Dermis blood vessel endothelial cell (primary cell): ENCODE measurements at places on chromosomes 5 and 9.

DNA sequence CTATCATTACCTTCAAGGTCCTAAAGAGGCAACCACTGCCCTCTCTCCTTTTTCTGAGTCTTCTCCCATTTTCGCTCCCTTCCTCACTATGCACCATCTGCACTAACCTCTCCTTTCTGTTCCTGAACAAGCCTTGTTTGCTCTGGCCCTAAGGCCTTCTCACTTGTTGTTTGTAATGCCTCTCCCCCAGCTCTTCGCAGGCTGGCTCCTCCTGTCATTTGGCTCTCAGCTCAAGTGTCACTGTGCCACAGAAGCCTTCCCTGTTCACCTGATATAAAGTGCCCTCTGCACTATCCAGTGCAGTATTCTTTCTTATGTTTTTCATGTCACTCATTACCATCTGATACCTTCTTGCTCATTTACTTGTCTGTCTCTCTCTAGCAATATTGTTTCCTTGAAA lies 303.7 kb downstream of the KCNN2 start:
- DNase-seq, result no peak

GRCh38 chr5:1734271-1734907 lies 65.2 kb downstream of the MRPL36 start:
- no peak for DNase-seq

DNA sequence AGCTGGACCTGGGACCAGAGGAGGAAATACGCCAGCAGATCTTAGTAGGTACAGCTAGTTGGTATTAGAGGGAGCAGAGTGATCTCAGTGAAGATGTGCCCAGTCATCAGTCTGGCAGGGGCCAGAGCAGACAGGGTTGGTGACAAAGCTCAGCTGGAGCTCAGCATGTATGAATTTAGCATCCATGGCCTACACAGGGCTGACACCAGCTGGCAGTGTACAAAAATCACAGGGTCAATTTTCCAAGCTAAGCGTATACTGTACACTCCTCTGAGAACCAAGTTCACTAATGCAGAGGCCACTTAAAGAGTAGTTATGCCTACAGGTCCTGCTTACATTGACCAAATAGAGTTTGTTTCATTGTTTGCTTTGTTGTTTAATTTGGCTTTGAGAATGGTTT lies 146.6 kb downstream of the SLC24A2 start:
- no peak for DNase-seq

- DNase-seq, result no peak
Measured at GRCh38 chr9:20786807-20787206, 102.7 kb downstream of the FOCAD start.

DNA sequence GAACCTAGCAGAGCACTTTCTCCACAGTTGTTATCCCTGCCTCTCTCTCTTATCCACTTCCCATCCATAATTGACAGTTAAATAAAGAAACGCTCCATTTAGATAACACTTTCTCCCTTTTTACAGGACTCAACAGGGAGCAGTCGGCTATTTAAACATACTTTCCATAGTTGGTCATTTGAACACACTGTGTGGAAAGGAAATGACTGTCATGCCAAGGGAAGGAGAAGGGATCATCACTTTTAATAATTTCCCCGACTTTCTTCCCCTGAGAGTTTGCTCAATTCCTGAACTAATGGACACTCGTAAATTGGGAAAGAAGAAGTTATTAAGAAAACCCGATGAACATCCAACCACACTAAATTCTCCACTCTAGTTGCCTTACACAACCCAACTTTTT lies 400.8 kb upstream of the PTGER4 start:
- DNase-seq, result peak; percentile 18

GRCh38 chr5:151182524-151182900 lies 24.9 kb upstream of the ANXA6 start:
- DNase-seq, result no peak

DNA sequence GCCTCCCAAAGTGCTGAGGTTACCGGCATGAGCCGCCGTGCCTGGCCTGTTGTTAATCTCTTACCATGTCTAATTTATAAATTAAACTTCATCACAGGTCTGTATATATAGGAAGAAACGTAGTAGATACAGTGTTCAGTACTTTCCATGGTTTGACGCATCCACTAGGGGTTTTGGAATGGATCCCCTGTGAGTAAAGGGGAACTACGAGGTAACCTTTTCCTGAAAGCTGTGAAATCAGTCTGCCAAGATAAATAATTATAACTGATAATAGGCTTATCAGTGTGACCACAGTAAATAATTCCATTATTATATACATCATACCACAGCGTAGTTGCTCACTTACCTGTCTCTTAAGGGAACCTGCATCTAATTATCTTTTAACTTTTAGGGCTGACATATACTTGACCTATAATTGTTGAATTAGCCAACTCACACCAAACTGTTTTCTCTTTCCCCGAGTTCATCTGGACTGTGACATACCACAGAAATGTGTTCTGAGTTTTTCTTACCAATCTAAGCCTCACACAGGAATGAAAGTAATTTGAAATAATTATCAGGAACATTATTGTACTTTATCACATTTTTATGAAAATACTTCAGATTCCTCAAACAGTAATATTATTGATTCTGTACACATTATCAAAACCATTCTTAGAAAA lies 42.9 kb downstream of the DAPK1 start:
- no peak for DNase-seq

- DNase-seq, result no peak
Measured at GRCh38 chr5:1831677-1832313, 30.6 kb downstream of the NDUFS6 start.

- no peak for DNase-seq
Measured at GRCh38 chr5:159089675-159090074, 10.0 kb downstream of the EBF1 start.

- no peak for DNase-seq
Measured at GRCh38 chr5:133806847-133807246, 161.6 kb downstream of the C5orf15 start.

DNA sequence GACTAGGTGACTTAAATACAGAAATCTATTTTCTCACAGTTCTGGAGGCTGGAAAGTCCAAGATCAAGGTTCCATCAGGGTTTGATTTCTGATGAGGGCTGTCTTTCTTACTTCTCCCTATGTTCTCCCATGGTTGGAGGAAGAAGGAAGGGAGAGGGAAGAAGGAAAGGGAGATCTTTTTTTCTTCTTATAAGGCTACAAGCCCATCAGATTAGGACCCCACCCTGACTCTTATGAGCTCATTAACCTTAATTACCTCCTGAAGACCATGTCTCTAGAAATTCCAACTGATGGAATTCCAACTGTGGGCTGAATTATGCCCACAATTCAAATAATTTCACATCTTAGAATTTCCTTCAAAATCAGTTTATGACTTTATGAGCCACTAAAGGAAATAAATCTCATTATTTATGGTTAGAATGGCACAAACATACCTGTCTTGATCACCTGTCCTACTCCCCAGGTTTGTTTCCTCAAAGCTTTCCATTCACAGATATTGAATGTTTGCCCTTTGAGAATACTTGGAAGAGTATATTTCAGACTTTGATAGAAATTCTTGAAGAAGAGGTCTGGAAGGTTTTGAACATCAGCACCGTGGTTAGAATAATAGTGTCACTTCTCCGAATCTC lies 7.6 kb downstream of the PPWD1 start:
- DNase-seq, result no peak

DNA sequence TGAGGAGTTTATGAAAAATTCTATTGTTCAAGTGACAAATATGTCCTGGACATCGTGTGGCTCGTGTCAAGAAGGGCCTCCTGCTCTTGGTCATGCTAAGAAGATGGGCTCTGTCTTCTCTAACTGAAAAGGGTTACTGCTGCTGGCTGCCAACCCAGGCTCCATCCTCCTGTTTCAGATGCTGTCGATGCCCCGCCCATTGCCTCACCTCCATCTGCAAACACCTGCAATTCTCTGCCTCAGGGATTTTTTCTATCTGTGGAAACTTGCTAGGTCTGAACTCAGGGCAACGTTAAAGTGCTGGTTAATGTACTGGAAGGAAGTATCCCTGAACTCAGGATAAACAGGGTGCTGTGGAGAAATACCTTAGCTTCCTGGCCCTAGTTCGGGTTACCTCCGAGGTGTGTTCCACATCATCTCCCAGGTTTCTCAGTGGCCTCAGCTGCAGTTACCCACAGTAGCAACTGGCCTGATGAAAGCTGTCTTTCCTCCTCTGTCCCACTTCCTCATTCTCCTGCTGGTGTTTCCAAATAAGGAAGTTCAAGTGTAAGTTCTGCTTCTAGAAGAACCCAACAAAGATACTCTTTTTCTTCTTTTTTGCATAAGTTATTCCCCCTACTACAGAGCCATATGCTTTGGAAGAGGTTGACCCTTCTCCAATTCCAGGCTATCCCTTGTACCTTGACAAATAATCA lies 151.7 kb upstream of the SMIM23 start:
- no peak for DNase-seq

DNA sequence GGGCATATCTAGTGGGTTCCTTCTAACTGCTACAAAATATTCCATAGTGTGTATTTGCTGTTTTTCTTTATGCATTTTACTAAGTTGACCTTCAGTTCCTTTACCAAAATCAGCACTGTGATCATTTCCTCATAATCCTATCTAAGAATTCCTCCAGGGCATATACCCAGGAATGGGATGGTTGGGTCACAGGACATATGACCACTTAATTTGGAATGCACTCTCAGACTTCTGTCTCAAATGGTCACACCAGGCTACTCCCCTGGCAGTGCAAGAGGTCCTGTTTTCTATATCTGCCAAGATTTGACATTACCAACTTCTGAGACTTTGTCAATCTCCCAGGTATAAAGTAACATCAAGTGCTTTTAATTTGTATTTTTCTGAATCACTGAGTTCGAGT lies 63.9 kb downstream of the ADAMTS12 start:
- DNase-seq, result no peak

DNA sequence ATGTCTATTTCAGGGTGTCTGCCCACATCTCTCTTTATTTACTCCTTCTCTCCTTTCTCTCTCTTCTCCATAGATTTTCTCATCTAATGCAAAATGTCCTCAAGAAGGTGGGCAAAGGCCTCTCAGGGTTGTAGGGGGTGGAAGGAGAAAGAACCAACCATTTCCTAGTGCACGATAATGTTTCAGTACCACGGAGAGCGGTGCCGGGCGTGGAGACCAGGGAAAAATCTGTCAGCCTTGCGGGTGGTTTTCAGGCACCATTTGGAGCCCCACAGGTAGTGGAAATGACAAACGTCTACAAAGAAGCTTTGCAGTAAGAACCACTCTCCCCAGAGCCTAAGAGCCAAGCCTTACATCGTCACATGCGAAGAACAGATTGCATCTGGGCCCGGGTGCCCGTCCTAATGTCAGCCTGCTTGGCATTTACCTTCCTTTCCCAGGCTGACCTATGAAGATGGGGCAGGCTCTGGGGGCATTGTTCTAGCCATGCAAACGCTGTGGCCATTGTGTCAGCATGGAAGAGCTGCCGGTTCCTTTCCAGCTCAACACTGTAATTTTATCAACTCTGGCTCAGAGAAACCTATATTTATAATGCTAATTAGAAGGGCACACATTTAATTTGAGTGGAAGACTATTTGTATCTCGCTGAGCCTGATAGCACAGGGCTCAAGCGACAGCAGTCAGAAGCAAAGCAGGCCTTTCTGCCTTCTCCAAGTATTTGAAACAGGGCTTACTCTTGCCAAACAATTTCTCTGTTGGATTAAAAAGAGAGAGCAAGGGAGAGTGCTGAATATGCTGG lies 430.1 kb upstream of the WWC1 start:
- DNase-seq, result no peak

DNA sequence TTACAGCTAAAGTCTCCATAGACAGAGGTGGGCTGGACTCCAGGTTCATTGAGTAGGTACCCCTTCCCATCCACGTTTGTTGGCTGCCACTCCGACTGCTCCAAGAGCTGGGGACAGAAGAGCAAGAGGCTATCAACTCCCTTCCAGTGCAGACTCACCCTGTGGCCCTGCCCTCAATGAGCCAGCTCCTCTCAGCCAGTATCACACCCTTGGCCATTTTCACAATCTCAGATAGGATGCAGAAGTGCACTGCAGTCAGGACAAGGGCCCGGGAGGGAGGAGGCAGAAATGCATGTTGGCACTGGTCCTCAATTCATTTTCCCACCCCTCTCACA lies 6.2 kb downstream of the IRF1 start:
- no peak for DNase-seq

- no peak for DNase-seq
Measured at GRCh38 chr9:97568461-97569275, 64.5 kb downstream of the TSTD2 start.

DNA sequence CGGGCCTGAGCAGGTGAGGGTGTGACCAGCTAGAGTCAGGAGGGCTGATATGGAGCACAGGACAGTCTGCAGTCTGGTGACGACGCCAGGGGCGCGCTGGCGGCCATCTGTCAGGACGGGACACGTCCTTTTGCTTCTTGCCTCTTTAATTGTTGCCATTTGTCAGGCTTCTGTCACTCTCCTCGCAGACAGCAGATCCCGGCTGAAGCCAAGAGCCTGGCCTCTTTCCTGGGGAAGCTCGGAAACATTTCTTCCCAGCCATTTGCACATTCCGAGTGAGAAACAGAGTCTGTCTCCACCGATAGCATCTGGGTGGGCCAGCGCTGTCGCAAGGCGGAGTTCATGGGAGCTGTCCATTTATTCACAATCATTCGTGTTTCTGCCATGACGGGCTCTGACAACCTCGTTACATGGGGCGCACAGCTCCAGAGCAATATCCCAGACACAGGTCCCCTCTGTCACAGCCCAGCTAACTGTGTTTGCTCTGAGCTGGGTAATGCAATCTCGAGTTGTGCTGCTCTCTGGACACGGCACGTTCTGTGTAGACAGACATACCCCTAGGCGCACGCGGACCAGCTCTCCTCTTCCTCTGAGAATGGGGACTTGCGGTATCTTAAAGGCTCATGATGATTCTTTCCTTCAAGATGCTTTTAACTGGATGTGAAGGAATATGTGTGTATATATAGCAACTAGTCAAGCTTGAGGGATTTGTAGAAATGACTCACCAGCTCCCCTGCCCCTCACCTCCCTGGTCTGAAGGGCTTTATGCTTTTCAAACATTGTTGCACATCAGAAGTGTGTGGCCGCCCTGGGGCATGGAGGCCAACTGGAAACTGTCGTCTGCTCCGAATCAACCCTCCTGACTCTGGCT lies 105.3 kb upstream of the FCN2 start:
- no peak for DNase-seq

DNA sequence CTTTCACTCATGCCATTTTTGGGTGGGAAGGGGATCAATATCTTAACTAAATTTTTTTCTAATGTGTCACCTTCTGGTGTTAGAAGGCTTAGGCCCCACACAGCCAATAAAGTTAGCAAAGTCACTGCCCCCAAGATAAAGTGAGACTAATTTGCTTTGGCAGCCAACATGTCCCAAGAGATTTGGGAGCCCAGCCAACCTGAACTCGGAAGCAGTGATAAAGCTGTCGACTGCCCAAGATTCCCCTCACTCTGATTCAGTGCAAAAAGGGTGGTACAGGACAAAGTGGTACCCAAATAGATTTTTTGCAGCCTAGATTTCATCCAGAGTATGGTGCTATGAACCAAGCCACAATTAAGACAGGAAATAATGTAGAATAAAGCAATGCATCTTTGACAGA lies 572.5 kb upstream of the ARRDC3 start:
- no peak for DNase-seq

DNA sequence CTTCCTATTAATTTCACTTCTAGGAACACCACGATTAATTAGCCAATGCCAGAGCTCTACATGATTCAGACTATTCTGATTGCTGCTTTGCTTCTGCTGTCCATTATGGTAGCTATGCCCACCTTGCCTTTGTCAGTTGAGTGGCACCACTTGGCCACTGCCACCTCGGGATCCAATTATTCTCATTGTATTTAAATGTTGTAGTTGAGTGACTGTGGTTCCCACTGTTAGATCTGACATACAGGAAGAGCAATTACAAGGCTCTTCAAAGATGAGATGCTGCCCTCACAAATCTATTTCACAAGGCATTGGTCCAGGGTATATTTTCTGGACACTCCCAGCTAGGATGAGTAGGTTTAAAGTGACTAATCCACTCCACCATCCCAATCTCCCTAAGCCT lies 864.5 kb upstream of the EDIL3 start:
- no peak for DNase-seq

GRCh38 chr5:120630550-120630949 lies 166.4 kb downstream of the PRR16 start:
- no peak for DNase-seq
